Stimulated activated CD8-positive, alpha-beta memory T cell treated with anti-CD3 and anti-CD28 coated beads, Interleukin-2, amount 100 ng/mL, for 48 hours (primary cell): ENCODE measurements at places on chromosomes 13 and 19.
A peak's percentile ranks its signal among the peaks of the same experiment; 100 is the strongest.

GRCh38 chr13:61170856-61171255 lies 244.8 kb downstream of the PCDH20 start:
- DNase-seq = no peak

- no peak for DNase-seq
Measured at GRCh38 chr19:929891-930258, 4.0 kb downstream of the ARID3A start.

DNA sequence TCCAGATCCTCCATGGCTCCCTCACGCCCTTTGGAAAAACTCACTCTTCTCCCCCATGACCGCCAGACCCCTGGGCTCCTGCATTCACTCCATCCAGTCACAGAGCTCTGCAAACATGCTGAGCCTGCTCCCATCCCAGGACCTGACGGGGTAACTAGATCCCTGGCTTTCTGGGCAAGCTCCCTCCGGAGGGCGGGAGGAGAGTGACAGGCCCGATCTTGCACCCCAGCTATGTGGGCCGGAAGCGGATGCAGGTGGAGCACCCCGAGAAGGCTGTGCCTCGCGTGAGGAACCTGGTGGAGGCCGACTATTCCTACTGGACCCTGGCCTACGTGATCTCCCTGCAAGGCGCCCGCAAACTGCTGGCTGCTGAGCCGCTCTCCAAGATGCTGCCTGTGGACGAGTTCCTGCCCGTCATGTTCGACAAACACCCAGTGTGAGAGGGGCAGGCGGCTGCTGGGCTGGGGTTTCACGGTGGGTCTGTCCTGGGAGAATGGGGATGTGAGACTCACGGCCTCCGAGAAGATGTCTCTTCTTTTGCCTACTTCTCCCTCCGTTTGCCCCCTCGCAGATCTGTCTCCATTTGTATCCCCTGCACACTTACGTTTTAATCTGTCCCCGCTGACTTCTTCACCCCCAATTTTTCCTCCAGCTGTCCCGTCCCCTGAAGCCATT lies 25.2 kb downstream of the COLGALT1 start:
- DNase-seq = no peak

DNA sequence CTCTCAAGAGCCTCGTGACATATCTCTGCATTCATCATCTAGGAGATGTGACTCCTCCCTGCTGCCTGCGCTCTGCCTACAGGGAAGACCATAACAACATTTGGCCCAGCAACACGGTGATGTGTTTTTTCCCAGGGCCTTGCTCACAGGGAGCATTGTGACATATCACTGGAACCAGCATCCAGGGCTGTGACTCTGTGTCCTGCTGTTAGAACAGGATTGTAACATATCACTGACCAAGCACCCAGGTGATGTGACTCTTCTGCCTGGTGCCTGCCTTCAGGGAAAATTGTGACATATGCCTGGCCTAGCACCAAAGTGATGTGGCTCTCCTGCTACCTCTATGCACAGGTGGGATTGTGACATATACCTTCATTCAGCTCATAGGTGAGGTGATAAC lies 79.4 kb upstream of the ZNF43 start:
- DNase-seq = no peak

DNA sequence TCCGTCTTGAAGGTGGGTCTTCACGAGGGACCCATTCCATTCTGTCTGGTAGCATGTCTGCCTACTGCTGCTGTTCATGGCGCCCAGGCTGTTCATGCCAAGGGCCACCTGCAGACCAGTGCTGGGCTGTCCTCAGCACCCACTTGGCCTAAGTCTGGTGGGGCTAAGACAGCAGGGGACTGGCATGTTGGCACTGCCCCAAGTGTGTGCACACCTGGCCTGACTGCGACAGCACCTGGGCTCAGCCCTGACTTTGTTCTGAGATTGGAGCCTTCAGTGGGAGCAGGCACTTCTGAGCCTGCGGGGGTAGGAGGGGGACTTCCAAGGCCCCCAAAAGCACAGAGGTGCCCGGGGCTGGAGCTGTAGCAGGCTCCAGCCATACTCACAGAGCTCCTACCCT lies 250.8 kb upstream of the EDNRB start:
- no peak for DNase-seq

DNA sequence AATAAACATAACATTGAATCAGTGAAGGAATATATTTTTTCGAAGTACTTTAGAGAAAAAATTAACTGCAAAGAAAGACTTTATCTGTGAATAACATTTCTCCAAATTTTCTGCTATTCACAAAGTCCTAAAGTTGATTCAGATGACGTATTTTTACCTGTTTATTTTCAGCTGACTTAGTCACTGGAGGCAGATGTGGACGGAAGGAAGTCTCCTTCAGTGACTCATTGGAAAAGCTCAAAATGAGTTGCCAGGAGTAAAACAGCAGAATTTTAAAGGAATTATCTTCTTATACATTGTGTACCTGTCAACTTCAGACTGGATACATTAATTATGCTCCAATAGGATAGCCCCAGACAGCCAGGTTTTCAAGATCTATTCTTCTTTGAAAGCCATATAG lies 679.3 kb upstream of the GPC6 start:
- no peak for DNase-seq

DNA sequence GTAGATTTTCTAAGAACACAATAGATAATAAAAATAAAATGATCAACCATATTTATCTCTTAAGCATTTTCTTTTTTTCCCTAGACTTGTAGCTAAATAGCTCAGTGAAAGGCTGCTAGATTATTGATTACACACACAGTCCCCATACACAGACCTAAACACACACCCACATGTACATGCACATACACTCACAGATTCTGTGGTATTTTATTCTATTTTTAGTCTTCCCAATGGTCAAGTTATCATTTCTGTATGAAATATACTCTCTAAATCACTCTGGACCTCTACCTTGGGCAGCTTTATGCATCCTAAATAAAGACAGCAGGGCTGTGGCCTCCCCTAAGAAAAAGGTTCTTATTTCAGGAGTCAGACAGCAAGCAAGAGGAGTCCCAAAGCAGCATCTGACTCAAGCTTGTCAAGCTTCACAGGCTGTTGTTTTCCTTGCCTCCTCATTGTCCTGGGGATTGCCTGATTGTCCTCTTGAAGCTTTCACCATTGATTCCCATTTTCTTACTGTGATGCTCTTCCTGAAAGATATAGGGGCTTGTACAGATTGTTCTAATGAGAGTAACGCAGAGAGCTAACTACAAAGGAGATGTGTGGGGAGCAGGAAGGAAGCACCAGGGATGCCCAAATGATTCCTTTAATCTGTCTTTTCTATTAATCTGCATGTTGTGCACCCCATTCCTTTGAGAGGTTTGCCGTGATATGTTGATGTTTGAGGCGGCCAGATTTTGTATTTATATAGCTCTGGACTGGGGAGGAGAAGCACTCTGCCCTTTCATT lies 986.5 kb downstream of the PCDH17 start:
- no peak for DNase-seq

- peak; percentile 78 for DNase-seq
Measured at GRCh38 chr19:43620061-43621001, 902 bp upstream of the ZNF428 start.

DNA sequence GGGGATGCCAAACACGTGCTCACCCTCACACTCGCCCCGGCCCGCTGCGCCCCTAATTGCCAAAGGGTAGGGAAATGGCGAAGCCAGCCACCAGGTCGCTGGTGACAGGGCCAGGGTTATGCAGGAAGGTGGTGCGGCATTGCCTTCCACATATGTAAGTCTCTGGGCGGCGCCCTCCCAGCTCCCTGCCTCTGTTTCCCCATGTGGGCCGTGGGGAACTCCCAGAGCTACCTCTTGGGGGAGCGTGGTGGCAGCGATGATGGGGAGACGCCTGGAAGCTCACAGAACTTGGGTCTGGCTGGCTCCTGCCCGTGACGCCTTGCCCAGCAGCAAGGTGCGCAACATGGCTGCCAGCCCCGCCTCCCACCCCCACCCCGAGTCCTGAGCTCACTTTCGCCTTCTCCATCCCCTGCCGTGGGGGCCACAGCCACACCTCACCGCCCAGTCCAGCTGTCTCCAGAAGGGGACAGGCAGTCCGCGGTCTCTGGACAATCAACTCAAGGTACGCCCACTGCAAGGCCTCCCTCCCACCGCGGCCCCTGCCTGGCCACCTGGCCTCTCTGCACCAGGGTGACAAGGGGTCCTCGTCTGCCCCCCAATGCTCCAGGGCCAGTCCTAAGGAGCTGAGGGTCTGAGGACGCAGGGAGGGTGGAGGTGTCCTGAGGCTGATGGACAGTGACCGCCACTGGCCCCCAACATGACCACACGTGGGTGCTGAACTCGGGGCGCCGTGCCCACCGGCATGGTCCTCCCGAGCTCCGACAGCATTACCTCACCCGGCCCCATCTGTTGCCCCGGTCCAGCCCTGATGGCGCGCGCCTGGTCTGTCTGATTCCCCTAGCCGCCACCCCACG lies 6.6 kb downstream of the C19orf25 start:
- no peak for DNase-seq

DNA sequence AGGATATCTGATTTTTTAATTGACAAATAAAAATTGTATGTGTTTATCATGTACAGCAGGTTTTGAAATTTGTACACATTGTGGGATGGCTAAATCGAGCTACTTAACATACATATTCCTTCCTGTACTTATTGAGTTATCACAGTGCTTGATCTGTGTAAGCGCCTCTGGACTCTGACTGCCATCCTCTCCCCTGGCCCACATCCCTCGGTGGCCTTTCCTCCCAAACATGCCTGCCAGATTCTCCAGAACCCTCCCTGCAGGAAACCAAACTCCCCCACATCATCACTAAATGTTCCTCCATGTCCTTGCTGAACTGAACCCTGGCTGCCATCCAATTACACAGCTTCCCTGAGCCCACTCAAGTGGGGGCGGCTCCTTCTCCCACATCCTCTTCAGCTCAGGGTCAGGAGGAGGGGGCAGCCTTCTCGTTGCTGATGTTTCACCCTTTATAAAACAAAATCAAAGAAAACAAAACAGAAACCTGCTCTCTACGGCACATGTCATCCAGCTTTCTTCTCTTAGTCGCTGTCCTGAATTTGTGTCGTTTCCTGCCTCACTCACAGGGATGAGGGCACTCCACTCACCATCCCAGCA lies 97.1 kb upstream of the SPATA13 start:
- no peak for DNase-seq

DNA sequence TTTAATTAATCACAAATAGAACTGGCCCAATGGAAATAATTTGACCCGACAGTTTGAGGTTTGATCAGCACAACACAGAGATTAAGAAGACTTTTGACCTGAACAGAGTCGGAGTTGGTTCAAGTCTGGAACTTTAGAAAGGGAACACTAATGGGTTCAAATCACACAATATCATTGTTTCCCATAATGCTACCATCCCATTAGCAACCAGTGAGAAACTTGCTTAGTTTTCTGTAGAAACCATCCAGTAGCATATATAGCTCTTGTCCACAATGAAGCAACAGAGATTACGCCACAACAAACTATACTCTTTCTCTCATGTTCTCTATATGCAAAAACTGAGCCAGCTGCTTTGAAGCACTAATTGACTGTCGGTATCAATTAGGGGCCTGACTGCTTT lies 376.9 kb upstream of the SPRY2 start:
- no peak for DNase-seq

GRCh38 chr13:113538689-113539058 lies 45.9 kb upstream of the TFDP1 start:
- no peak for DNase-seq

DNA sequence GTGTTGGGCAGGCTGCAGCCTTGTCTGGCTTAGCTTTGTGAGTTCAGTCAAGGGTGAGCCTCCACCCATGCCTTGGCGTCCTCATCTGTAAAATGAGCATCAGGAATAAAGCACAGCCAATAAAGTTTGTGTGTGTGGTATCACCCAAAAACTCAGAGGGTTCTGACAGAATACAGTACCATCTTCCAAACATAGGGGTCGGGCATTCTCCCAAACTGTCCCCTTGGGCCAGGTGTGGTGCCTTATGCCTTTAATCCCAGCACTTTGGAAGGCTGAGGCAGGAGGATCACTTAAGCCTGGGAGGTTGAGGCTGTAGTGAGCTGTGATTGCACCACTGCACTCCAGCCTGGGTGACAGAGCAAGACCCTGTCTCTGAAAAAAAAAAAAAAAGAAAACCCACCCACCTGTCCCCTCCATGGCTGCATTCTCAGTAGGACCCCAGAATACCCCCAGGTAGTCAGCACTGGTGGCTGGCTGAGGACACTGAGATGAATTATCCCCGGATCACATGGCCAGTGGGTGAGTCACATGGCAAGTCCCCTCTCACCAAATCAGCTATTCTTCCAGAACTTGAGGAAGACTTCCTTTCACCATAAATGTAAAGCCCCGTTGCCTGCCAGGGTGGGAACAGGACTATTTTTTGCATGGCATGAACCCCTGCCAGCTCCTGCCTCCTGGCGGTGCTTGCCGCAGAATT lies 18.6 kb downstream of the POP4 start:
- no peak for DNase-seq

GRCh38 chr19:27753622-27754021 lies 1459.3 kb downstream of the UQCRFS1 start:
- no peak for DNase-seq

DNA sequence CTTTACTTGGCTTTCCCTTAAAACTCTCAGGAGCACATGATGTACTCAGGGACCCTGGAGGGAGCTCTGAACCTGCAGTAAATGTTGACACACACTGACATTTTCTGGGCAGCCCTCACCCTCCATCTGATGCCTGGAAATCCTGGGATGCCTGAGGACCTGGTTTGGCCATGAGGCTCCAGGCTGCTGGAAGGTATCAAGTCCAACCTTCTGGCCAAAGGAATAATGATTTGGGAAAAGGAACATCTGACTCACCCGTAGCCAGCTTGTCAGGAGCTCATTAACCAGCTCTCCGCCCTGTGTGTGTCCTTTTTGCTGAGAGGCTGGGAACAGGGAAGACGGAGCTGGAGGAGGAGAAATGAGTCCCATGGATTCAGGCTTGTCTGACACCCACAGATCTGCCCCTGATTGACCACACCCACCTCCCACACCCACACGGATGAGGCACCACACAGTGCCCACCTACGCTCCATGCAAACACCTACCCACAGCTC lies 10.3 kb downstream of the ZNF558 start:
- DNase-seq = no peak

DNA sequence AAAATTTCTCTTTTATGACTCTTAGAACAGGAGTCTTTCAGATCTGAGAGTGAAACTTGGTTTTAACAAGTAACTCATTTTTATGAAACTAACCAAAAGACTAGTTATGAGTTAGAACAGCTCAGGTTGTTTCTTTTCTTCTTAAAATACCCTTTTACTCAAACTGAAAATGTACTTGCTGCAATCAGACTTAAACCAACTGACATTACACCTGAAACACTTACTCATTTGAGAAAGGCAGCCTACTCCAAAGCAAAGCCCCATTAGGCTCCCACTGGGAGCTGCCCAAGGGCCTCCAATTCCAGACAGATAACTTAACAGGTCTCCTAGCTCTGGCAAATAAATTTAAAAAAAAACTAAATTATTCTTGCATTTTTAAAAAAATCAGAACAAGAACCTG lies 3.6 kb downstream of the FOXO1 start:
- no peak for DNase-seq

DNA sequence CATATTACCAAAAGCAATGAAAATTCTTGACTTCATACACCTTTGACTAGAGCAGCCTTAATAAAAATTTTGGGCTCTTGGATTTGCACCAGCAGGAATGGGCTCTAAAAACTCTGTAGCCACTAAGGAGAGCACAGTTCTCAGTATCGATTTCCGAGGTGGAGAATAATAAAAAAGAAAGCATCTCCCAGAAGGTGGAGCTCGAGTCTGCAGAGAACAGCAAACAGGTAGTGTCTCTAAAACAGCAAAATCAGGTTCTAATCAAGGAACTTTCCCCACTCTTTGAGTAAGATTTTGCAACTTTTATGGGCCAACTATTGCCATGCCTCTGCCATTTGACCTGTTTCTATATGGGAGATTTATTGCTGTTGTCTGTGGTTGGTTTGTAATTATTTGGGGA lies 258.7 kb upstream of the GPC6 start:
- no peak for DNase-seq
